ENCODE measurements at places on chromosomes 3 and 15. TPM values are rescaled to one million over a fixed set of nuclear protein-coding genes. Genes with fewer than 3 reads are reported as not detected.

GRCh38 chr3:184467171-184467570, 87.3 kb downstream of the CHRD start:
- no peak for DNase-seq

DNA sequence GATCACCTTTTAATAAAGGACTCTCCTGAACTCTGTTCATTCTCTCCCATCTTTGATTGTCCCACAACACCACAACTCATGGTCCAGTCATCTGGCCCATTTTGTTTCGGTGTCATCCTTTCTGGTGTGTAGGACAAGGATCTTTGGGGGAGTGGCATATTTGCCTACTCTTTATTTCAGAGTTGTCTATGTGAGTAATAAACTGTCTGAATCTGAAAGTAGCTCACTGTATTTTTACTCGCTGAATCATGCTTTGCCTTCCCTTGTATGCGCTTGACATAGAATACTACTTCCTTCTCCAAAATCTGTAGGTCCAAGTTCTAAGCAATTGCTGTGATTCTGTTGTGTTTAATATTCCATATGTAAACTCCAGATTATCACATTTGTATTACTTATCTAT, 29.9 kb upstream of the NOX5 start:
- DNase-seq, result no peak

The UMPS gene
- total RNA-seq, result 19.9 TPM

The CPNE9 gene
- 1.6 TPM for total RNA-seq

- no peak for DNase-seq
Measured at GRCh38 chr3:169610888-169611291, 52.6 kb downstream of the MECOM start.

DNA sequence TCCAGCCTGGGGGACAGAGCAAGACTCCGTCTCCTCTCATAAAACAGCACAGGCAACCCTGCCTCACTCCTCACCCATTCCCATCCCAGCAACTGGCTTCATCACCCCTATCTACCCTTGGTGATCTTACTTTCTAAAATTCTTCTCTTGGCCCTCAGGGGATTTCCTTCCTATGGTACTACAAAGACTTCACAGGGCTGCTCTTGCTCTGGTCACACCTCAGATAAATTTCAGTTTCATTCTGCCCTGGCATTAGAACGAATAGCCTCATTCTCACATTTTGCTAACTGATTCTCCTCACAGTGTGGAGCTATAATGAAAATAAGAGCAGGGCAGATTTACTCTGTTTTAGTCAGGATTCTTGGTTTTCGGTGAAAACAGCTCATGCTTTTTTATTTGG, 22.1 kb upstream of the CRBN start:
- no peak for DNase-seq

The PPARG gene
- 14.1 TPM for total RNA-seq

The DAPK2 gene
- total RNA-seq, result 27.5 TPM

DNA sequence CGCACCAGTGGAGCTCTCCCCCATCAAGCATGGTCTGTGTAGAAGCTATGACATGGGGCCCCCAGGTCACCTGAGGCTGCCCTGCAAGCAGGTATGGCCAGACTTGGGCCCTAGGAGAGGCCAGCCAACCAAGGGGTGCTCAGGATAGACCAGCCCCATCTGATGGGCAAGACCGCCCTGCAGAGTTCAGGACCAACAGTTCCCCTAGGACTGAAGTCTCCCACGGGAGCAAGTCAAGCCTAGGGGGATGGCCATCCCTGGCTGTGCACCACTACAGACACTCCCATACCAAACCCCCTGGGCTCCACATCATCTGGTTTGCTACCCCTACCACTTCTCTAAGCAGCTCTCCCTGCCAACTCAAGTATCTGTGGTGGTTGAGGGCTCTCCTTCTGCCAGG, 142.2 kb upstream of the MANF start:
- DNase-seq, result no peak
